ENCODE measurements at places on chromosomes 13 and 19.
A peak's percentile ranks its signal among the peaks of the same experiment; 100 is the strongest.

DNA sequence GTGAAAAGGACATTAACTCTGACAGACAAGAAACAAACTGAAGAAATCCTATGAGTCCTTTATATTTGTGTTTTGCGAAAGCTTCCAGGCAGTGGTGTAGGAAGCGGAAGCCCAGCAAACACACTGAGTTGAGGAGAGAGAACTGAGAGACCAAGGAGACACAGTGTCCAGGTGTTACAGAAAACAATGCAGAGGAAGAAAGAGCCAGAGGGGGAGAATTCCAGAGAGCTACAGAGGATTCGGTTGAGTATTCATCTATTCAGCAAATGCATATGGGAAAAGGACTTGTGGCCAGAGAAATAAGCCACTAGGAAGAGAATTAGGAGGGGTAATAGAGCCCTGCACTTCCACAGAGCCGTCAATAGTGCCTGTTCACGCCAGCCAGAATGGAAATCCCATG lies 183.5 kb downstream of the LIG4 start:
- DNase-seq, result no peak

- no peak for DNase-seq
Observed at GRCh38 chr19:7947939-7948338, 4.5 kb upstream of the TIMM44 start.

- DNase-seq, result no peak
Observed at GRCh38 chr13:48000559-48001113, 437 bp downstream of the SUCLA2 start.

- DNase-seq, result no peak
Observed at GRCh38 chr19:16386619-16387240, 62.1 kb downstream of the KLF2 start.

- DNase-seq, result no peak
Observed at GRCh38 chr13:98371516-98372023, 194.5 kb upstream of the RNF113B start.

DNA sequence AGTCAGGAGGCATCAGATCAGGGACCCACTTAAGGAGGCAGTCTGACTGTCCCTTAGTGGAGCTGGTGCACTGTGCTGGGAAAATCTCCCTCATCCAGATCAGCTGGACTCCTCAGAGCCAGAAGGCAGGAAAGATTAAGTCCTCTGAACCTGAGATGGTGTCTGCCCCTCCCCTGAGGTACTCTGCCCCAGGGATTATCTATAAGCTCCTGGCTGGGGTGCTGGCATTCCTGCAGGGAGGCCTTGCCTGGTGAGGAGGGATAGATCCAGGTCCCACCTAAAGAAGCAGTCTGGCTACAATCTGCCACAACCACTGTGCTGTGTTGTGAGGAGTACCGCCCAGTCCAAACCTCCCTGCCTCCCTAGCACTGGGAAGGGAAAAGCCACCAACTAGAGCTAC lies 81.2 kb downstream of the NHLRC3 start:
- no peak for DNase-seq

- DNase-seq, result no peak
Observed at GRCh38 chr13:60273971-60274527, 110.3 kb upstream of the DIAPH3 start.

DNA sequence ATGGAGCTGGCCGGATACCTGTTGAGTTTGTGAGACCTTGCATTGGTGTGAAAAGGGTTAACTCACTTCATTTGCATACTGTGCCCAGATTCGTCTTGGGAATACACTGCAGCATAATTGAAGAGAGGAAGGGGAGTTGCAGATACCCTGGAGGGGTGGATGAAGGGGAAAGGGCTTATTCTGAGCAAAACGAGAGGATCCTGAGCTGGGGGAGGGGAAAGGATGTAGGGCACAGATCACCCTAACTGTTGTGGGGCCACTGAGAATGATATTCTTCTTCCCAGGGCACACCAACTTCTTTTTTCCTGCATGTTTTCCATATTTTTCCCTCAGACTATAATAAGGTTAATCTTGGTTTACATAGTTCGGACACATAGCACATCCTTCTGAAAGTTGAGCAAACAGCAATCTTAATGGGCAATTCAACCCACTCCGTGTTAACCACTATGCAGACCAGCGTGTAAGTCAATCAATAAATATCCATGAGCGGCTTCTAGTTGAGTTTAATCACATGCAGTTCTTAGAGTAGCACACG lies 11.7 kb upstream of the PTPRS start:
- DNase-seq, result no peak

DNA sequence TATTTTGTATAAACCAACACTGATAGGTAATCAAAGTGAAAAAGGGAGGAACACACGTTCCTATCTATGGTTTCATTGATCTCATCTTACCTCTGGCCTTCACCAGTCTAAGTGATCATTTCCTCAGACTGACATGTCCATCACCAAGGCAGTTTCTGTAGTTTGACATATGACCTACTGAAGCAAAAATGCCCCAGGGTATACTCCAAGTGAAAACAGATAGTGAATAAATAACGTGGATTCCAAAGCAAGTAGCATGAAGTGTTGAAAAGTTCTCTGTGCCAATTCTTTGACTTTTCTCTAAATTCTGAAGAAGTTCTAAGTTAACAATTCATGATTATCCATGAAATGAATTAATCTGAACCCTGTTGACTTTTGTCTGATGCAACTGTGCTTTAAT lies 334.2 kb upstream of the SGCG start:
- DNase-seq, result no peak

DNA sequence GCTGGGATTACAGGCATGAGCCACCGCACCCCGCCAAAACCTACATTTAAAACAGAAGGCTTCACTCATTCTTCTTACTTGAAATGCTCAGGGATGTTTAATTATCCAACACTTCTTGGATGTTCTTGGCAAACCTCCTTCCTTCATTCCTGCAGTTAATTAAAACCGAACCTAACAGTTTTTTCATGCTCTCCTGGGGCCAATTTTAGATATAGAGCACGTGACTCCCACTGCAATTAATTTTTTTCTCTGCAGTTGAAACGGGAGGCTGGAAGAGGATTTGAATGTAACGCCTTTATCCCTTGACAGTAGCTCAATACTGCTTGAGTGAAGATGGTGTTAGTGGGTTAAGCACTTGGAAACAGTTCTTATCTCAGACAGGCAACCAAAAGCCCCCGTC lies 4.6 kb upstream of the ACTL9 start:
- DNase-seq, result no peak

- no peak for DNase-seq
Observed at GRCh38 chr19:16213076-16213475, 15.4 kb downstream of the AP1M1 start.

DNA sequence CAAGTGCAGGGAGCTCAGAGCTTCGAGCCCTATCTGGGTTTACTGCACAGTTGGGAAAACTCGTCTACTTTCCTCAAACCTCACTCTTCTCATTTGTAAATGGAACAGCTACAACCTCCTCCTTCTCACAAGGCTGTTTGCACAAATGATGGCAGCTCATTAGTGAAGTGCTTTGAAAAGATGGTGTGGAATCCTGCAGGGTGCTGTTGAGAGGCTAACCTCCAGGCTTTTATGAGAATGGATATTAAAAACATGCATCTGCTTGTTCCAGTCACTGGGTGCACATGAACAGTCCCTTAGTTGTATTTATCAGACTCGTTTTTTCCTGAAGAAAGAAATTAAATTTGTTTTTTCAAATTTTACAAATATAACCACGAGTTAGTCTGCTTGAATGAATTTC lies 36.6 kb downstream of the PCDH8 start:
- no peak for DNase-seq

- DNase-seq, result peak; percentile 71
Observed at GRCh38 chr13:99086267-99087097, 108.6 kb upstream of the DOCK9 start.

GRCh38 chr19:709965-710571 lies 1.3 kb downstream of the PALM start:
- DNase-seq, result no peak

DNA sequence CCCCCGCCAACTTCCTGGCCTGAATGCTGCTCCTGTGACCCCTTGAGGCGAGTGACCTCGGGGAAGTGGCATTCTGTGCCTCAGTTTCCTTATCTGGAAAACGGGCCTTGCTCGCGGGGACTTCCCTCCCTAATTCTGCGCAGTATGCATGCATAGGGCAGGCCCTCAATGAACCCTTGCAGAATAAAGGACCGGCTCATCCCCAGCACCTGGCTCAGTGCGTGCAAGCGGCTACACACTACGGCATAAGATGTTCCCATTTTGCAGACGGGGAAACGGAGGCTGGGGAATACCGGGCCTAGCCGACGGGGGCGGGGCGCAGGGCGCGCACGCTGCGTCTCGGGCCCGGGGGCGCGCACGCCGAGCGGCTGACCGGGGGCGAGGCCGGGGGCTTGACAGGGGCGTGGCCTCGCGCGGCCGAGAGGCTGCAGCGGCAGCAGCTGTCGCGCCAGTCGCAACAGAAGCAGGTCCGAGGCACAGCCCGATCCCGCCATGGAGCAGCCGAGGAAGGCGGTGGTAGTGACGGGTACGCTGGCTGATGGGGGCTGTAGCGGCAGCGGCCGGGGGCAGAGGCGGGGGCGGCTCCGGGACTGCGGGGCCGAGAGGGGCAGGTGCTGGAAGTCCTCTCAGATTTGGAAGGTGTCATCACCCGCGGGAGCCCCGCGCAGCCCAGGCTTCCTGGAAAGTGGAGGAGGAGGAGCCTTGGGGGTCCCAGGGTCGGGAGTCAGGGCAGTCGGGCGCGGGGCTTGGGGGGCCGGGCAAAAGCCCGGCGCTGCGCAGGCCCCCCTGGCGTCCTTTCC lies at the start of gene PGPEP1:
Gene PGPEP1 (plus strand): TSS at position 409 of the 800 bp plus-strand sequence. CDS start 84 bp downstream, at position 493.
- peak; percentile 91 for DNase-seq

- no peak for DNase-seq
Observed at GRCh38 chr13:113337556-113337955, 26.4 kb downstream of the GRTP1 start.

DNA sequence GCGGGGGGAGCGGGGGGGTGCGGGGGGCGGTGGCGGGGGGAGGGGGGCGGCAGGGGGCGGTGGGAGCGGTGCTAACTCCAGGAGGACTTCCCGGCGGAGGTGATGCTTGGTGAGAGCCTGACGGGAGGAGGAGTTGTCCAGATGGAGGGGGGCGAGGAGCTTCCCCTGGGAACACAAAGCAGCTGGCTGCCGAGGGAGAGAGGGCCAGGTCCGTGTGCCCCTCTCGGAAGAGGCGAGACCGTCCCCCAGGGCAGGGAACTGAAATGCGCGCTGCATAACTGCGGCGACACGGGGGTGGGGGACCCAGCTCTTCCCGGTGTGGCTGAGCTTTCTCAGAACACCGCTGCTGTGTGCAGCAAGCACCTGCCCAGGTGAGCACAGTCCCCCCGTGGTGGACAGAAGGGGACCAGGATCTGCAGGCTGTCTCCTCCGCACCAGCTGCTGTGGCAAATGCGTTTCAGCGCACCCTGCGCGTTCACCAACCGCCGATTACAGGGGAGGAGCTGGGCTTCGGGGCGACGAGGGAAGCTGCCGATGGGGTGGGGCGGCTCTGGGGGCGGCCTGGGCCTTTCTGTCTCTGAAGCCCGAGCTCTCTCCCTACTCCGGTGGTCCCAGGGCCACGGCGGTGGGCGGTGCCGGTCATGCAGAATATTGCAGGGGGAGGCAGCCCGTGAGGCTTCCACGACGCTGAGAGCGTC lies 54.7 kb upstream of the F7 start:
- DNase-seq, result no peak

- no peak for DNase-seq
Observed at GRCh38 chr19:4609878-4610511, 29.3 kb upstream of the TNFAIP8L1 start.

GRCh38 chr19:13099073-13099999 lies 3.3 kb downstream of the LYL1 start:
- DNase-seq, result peak; percentile 88

DNA sequence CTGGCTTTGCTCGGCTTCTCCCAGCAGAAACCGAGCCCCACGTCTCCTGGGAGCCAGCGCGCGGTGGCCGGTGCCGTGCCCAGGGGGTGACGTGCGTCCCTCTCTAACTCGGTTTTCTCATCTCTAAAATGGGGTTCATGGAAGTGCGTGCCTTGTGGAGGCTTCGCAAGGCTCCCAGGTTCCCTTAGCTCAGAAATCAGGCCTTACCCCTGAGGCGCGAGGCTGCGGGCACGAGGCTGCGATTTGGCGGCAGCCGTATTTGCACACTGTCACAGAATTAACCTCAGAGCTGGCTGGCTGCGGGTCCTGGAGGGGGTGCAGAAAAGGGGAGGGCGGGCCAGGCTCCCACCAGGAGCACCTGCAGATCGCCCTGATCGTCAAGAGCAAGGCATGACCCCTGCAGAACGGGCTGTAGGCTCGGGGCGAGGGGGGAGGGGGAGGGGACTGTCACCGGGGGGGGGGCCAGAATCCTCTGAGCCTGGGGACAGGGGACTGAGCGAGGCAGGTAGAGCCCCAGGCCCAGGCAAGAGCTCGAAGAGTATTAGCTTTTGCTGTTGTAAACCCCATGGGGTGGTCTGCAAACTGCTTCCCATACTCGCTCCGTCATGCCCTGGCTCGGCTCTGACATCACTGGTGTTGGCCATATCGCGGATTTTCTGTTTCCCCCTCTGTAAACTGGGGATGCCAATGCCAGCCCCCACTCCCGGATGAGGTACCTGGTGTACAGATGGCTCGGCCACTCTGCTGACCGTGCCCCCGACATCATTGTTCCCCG lies 62.2 kb downstream of the CCNE1 start:
- DNase-seq, result no peak

GRCh38 chr19:10854350-10855089 lies 6.3 kb downstream of the C19orf38 start:
- DNase-seq, result no peak

DNA sequence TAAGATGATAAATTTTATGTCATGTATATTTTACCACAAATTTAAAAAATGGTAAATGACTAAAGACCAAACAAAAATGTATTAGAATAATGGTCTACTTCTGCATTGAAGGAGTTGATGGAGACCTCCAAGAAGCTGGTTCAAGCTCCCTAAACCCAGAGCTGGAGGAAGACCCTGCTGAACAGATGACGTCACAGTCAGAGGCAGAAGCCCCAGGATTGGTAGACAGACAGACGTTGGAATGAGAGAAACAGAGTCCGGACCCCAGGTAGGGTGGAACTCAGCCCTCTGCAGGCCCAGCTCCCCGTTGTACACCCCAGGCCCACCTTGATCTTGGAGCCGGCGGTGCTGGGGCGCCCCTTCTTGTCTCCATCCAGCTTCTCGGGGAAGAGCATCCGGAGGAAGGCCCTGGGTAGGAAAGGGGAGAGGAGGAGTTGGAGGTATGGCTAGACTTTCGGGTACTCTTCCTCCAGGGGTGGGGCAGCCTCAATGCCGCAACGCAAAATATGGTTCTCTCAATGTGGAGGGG lies 25.7 kb upstream of the ZNF414 start:
- DNase-seq, result no peak

DNA sequence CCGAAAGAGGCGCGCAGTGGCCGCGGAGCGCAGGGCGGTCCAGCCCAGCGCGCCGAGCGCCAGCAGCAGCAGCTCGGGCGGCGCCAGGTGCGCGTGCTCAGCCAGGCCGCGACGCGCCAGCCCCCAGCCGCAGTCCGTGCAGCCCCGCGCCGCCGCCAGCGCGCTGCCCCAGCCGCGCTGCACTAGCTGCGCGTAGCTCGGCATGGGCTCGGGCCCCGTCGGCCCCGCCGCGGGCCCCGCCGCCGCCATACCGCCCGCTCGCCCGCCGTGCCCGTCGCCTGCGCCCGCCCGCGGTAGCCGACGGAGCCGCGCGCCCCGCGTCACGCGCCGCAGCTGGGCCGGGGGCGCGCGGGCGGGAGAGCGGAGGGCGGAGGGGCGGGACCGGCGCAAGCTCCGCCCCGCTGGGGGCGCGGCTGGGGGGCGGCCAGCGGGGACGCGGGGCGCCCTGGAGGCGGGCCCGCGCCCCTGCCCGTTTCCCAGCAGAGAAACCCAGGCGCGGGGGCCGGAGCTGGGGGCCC lies at the start of gene CERS1:
Gene CERS1 (minus strand): TSS at position 335 of the 518 bp plus-strand sequence. CDS start 86 bp downstream, at position 249.
- no peak for DNase-seq
